ENCODE measurements at places on chromosomes 3 and 15.

- no peak for DNase-seq
Measured at GRCh38 chr3:20563251-20563650, 377.2 kb upstream of the SGO1 start.

GRCh38 chr15:51672155-51672687 lies 9.1 kb upstream of the SCG3 start:
- DNase-seq, result no peak

- no peak for DNase-seq
Measured at GRCh38 chr15:42729409-42729808, 7.5 kb downstream of the CDAN1 start.

DNA sequence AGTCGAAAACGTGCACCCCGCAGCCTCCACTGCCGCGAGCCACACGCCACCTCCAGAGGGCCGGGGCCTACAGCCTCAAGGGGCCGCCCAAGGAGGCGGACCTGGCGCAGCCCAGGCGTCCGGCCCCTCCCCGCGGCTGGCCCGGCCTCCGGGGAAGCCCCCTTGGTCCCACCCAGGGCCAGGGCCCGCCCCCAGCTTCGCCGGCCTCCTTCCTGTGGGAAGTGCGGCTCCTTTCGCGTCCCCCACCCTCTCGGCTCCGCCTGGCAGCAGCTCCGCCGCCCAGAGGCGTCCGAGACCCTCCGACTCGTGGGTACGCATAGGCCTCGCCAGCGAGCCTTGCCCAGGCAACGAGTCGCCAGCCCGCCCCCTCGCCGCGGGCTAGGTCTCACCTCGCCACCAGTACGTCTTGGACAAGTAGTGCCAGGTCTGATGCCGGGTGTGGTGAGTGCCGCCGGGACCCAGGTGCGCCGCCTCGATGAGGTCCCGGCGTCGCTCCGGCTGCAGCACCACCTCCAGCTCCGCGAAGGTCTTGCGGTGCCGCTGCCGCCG lies 642 bp downstream of the ZBTB11 start:
- DNase-seq, result peak; percentile 95

- DNase-seq, result no peak
Measured at GRCh38 chr3:71517271-71517791, 66.2 kb downstream of the FOXP1 start.
